ENCODE measurements at places on chromosomes 5 and 9.

- no peak for DNase-seq
Measured at GRCh38 chr5:9605041-9605838, 24.9 kb downstream of the TAS2R1 start.

DNA sequence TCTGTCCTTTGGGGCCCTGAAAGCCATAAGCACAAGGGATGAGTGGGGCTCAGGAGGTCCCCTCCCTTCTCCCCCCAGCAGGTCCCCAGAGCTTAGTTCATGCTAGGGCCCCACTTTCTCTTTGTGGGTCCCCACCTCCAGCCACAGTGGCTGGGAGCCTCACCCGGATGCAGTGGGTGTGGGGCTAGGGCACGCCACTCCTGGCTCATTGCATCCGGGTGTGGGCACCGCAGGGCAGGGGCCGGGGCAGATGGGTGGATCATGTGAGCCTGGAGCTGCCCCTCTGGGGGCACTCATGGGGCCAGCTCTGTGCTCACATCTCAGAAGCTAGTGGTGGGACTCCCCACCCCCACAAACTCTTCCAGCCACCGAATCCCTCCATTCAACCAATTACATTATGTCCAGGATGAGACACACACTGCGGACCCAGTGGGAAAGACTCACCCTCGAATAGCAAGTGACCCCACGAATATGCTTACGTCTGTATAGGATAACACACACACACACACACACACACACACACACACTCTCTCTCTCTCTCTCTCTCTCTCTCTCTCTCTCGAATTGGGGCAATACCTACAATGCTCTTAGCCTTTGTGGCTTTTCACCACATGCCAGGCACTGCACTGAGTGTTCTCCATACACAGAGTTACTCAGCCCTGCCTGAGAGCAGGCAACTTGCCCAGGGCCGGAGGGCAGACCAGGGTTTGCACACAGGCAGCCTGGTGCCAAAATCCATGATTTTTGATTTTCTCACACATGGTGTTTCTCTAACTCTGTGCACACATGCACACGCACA lies 16.8 kb upstream of the PHYKPL start:
- DNase-seq = no peak

- no peak for DNase-seq
Measured at GRCh38 chr5:74316064-74316603, 324.4 kb downstream of the ENC1 start.

GRCh38 chr5:88680253-88681132 lies 202.5 kb downstream of the MEF2C start:
- peak; percentile 40 for DNase-seq

DNA sequence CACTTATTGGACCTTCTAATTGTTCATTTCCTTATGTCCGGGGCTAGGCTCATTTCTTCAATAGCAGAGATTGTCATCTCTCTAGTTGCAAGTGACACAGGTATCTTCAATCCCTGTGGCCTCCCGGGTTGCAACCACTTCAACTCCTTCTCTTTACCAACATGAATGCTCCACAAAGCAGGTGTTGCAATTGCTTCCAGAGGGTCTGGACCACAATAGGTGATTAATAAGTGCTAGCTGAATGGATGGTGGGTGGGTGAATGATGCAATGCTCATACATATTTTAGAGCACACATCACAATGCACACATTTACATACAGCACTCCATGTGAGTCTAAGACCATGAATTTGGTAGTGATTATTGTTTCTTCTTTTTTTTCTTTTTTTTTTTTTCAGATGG lies 2.6 kb downstream of the CEMIP2 start:
- DNase-seq = no peak

- DNase-seq = no peak
Measured at GRCh38 chr5:160298189-160298588, 14.2 kb downstream of the CCNJL start.

DNA sequence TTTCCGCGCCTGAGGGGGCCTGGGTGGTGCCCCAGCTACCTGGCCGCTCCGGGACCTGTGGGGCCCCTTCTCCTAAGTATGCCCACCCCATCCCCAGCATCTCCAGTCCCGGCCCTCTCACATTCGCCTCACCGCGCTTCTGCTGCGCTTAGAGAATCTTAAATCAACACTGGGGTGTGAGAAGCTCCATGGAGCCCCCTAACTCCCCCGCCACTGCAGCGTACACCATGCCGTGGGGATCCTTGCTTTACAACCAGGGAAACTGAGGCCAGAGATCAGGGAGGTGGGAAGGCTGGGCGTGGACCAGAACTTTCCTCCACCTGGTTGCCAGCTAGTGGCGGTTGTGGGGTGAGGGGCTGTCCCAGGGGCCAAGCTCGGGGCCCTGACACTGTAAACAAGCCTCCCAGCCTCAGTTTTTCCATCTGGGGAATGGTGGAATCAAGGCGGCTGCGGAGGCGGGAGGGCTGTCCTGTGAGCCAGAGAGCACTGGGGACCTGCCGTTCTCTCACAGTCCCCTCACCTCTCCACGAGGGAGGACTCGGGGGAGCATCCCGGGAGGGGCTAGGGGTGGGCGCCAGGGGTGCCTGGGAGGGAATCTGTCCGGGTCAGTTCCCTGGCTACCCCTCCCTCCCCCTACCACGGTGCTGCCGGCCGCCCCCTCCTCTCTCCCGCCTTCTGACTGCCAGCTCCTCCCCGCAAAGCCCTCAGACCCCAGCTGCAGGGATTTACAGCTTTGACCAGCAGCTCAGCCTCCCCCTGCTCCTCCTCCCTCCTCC lies 161.2 kb downstream of the C9orf50 start:
- DNase-seq = no peak
